Gastrocnemius medialis (tissue), 4 donors: ENCODE measurements at places on chromosomes 5 and 9. TPM values are rescaled to one million over a fixed set of nuclear protein-coding genes. Genes with fewer than 3 reads are reported as not detected.

DNA sequence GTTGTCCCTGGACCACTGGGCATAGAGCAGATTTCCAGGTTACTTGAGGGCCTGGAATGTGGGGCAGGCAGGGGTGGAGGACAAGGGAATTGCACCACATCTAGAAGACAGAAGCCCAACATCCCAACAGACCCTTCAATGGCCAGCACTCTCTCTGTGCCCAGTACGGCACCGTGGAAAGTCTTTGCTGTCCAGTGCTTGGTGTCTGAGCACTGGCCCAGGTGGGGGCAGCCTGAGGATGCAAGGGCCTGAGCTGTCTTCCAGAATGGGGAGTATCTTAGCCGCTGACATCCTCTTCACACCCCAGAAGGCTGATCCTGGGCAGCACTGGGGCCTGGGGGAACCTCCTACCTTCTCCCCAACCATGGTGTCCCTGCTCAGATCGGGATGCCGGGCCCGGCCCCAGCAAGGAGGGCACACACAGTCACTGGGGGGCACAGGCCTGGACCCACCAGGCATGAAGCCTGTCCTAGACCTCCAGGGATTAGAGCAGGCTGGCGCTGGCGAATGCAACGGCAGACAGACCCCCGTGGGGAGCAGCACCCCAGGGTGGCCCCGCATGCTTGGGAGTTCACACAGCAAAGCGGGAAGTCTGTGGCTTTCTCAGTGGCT is 40.6 kb upstream of the OLFM1 start:
- DNase-seq: no peak

DNA sequence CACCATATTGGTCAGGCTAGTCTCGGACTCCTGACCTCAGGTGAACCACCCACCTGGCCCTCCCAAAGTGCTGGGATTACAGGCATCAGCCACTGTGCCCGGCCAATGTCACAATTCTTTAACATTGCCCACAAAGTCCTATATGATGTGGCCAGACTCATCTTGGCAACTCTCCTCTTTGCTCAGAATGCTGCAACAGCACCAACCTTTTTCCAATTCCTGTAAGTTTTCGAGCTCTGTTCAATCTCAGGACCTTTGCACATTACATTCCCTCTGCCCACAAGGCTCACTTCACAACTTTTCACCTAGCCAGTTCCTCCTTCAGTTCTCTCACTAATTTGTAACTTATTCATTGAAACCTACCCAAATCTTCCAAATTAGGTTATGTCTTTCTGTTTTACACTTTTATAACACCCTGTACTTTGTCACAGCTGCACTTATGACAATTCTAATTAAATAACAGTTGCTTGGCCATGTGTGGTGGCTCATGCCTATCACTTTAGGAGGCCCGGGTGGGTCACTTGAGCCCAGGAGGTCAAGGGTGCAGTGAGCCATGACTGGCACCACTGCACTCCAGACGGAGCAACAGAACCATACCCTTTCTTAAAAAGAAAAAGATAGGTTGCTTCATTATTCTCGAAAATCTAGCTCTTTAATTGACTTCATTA is 30.9 kb upstream of the GLDC start:
- DNase-seq: no peak

GRCh38 chr5:173165177-173166016 is 21.1 kb downstream of the BNIP1 start:
- no peak for DNase-seq

Gene NMUR2
- total RNA-seq: not detected

- no peak for DNase-seq
Observed at GRCh38 chr5:132460846-132461568, 29.6 kb downstream of the IRF1 start.

Gene HSPB3
- 288 TPM for total RNA-seq

Gene PIP5K1B
- total RNA-seq: 2.6 TPM

Gene WWC1
- total RNA-seq: not detected

DNA sequence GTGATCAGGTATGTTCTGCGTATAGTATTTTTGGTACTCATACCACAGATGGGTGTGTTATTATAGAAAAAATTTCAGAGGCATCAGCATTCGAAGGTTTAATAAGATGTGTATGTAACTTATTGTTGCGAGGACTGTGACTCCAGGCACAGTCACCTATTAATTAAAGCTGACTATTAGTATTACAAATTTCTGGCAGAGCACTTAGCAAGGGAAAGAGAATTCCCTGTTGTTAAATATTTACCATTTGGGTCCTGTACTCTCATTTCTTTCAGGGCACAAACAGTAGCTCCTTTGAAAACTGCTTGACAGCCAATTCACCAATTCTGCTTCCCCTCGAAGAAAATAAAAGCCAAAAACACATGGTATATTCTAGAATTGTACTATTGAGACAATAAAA is 653.8 kb downstream of the ELAVL2 start:
- DNase-seq: no peak

Gene NUTM2F
- not detected for total RNA-seq

Gene RECK
- 2.9 TPM for total RNA-seq

Gene PAEP
- total RNA-seq: not detected

DNA sequence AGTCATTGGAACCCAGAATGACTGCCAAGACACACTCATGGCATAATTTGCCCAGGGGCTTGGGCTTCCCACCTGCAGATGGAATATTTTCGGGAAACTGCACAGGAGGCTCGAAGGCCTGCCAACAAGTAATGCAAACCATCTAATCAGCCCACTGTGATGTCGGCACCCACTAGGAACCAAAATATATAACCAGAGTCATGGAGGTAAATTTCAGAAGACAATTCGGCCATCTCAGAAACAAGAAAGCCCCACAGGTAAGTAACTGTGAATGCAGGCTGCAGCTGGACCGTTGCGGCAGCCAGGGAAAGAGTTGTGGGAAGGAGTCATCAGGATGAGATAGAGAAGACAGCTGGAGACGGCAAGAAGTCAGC is 264.4 kb downstream of the SYK start:
- no peak for DNase-seq

- no peak for DNase-seq
Observed at GRCh38 chr9:15178631-15179030, 128.4 kb downstream of the TTC39B start.

Gene PLAC8L1
- not detected for total RNA-seq

- DNase-seq: no peak
Observed at GRCh38 chr5:138711087-138711486, 42.1 kb upstream of the CTNNA1 start.

- DNase-seq: no peak
Observed at GRCh38 chr9:72465593-72465984, 55.8 kb upstream of the TMC1 start.

Gene KIAA0825
- total RNA-seq: 1.9 TPM

GRCh38 chr9:70988551-70988950 is 132.9 kb downstream of the TRPM3 start:
- no peak for DNase-seq

Gene ANKDD1B
- not detected for total RNA-seq

DNA sequence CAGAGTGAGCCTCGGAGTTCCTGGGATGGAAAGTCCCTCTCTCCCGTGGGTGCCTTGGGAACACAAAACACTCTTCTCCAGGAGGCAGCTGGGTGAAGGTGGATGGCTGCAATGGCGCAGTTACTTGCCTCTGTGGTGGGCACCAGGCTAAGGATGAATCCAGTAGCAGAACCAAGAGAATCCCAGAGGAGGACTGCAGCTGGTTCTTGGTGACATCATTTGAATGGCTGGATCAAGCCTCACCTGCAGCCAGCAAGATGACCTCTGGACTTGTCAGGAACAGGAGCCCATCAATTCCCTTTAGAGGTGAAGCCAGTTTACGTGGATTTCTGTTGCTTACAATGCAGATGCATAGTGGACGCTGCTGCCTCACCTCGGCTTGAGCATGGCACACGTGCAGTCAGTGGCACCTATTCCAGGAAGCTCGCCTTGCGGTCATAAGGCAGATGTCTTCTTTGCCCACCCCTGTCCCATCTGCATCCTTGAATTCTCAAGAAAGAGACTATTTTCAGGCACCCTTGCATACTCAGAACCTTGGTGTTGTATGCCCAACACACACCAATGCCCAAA is 34.1 kb upstream of the ADAMTS2 start:
- DNase-seq: no peak

DNA sequence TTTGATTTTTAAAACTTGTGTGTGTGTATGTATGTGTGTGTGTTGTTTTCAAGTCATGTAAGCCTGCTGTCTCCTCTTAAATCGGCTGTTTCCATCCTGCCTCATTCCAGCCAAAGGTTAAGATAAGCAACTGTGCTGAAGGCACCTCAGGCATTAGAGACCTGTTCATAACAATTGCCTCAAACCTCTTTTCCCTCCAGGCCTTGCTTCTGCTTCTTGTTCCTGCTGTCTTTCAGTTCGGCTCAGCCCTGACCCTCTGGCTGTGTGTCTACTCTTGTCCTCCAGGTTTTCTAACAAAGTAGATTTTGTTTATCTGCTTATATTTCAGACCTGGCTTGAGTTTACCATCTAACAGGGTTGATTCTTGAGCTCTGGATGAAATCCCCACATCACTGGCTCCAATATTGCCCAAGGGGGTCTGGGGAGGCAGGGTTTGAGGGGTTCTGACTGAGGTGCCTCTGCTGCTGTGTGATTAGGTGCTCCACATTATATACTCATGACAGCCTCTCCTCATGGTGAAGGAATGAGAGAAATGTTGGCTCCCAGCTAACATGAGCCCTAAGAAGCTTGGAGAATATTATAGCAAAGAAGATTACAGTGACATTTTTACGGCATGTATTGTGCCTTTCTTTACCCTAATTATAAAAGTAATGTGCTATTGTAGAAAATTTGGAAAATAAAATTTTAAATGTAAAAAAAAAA is 229.7 kb upstream of the PIK3R1 start:
- DNase-seq: no peak

Gene GARNL3
- 3.1 TPM for total RNA-seq

Gene SLCO6A1
- not detected for total RNA-seq

- no peak for DNase-seq
Observed at GRCh38 chr5:171706736-171707441, 78.7 kb upstream of the SMIM23 start.

GRCh38 chr9:89719202-89719601 is 114.4 kb downstream of the GADD45G start:
- DNase-seq: no peak

Gene HRCT1
- total RNA-seq: 3.3 TPM

GRCh38 chr5:135076051-135076491 is 42.0 kb upstream of the PITX1 start:
- no peak for DNase-seq

- DNase-seq: no peak
Observed at GRCh38 chr9:13291718-13292117, 12.2 kb upstream of the MPDZ start.

- DNase-seq: no peak
Observed at GRCh38 chr5:139282197-139282557, 11.4 kb upstream of the MATR3 start.

- no peak for DNase-seq
Observed at GRCh38 chr9:116317503-116317902, 163.9 kb downstream of the PAPPA start.

DNA sequence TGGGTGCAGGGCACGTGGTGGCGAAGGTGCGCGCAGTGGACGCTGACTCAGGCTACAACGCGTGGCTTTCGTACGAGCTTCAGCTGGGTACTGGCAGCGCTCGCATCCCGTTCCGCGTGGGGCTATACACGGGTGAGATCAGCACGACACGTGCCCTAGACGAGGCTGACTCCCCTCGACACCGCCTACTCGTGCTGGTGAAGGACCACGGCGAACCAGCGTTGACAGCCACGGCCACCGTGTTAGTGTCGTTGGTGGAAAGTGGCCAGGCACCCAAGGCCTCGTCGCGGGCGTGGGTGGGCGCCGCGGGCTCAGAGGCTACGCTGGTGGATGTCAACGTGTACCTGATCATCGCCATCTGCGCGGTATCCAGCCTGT is 2.1 kb downstream of the PCDHA2 start:
- no peak for DNase-seq

Gene ADAMTSL2
- 1.8 TPM for total RNA-seq

DNA sequence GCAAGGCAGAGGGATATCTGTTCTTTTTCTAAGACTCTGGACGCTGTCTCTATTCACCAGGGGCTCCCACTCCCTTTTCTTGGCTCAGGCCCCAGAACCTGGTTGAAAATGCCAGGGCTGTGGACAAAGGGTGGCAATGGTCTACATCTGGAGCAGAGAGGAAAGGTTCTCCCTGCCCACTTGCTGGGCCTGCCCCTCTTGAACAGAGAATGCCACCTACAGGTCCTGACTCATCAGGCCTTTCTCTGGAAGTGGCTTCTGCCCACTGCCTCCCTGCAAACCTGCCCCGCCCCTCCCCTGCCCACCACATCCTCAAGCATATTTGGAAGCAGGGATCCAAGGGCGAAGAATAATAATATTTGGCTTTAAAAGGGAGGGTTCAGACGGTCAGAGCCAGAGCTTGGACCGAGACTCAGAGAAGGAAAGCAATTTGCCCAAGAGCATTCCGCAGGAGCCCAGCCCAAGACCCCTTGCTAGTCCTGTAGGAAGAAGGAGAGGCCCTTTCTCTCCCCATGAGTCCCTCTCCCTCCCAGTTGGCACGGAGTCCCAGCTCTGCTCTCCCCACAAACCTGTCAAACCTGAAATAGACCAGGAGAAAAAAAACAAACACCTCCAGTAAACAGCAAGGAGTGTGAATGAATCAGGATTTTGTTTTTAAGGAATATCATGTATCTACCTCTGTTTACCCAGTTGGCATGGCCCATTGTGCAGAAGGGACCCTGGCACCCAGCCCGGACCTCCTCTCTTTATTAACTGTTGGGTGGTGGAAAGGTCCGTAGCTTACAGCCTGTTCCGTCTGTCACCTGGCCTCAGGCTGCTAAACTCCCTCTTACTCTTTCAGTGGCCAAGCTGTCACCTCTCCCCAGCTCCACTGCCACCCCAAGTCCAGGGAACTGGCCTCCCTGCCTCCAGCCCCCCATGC is 37.7 kb upstream of the STXBP1 start:
- DNase-seq: no peak

Gene SYK
- 2.5 TPM for total RNA-seq

Gene DMRT2
- 8.0 TPM for total RNA-seq

Gene PCDHGB5
- 6.3 TPM for total RNA-seq

GRCh38 chr5:62741761-62742160 is 163.1 kb downstream of the LRRC70 start:
- no peak for DNase-seq

GRCh38 chr9:133788045-133788818 is 50.1 kb upstream of the SARDH start:
- DNase-seq: no peak

GRCh38 chr5:150766251-150766650 is 7.4 kb upstream of the DCTN4 start:
- no peak for DNase-seq

Gene NOXA1
- total RNA-seq: 0.41 TPM

- no peak for DNase-seq
Observed at GRCh38 chr5:147504011-147504410, 5.9 kb downstream of the DPYSL3 start.

Gene GNG10
- 19.2 TPM for total RNA-seq

Gene LHX3
- total RNA-seq: not detected

Gene ASB6
- 14.4 TPM for total RNA-seq

- no peak for DNase-seq
Observed at GRCh38 chr5:141362719-141363118, 1.2 kb upstream of the PCDHGA5 start.

Gene MTAP
- total RNA-seq: 11.0 TPM

DNA sequence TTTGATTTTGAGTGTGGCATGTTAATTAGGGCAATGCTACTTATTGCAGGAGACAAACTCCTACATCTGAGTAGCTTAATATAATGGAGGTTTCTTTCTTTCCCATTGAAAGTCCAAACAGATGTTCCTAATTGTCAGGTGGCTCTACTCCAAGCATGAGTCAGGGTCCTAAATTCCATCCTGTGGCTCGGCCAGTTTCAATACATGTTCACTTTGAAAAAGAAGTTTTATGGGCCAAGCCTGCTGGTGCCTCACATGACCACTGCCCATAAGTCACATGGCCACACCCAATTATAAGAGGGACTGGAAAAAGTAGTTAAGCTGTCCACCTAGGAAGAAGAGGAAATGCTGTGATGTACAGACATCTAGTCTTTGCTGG is 170.4 kb downstream of the ARRDC3 start:
- DNase-seq: no peak
